ENCODE measurements at places on chromosomes 12 and 14. TPM values are rescaled to one million over a fixed set of nuclear protein-coding genes. Genes with fewer than 3 reads are reported as not detected.

DNA sequence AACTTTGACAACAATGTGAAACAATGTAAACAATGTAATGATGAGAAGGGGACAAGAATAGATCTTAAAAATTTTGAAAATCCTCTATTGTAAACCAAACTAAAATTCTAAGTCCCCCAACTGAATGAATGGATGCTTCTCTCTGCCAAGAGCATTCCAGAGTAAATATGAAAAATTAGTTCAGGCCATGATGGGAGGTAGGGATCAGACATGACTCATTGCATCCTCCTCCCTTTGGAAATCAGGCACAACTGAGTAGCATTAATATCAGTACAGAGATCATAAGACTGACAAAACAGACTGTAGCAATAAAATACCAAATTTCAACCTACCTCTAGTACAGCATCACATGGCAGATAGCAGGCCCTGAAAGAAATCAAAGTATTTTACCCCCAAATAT, 559.9 kb downstream of the C12orf50 start:
- DNase-seq, result no peak

NKX2-1 gene
- not detected for total RNA-seq

TMX1 gene
- total RNA-seq, result 87.8 TPM

- DNase-seq, result no peak
Observed at GRCh38 chr12:117580015-117580717, 218.7 kb upstream of the NOS1 start.

CAND1 gene
- total RNA-seq, result 55.2 TPM

All from RPMI7951 (cell line).